ENCODE measurements at places on chromosomes 5 and 9. TPM values are rescaled to one million over a fixed set of nuclear protein-coding genes. Genes with fewer than 3 reads are reported as not detected.

NUTM2G gene
- total RNA-seq = not detected

CEL gene
- total RNA-seq = under 0.01 TPM

ENTREP1 gene
- total RNA-seq = 11.1 TPM

PLAC8L1 gene
- 0.20 TPM for total RNA-seq

DNAJC18 gene
- total RNA-seq = 6.5 TPM

PCDHB11 gene
- total RNA-seq = 0.44 TPM

CDKN2B-AS1 gene
- 0.60 TPM for total RNA-seq

ZBTB34 gene
- total RNA-seq = 9.1 TPM

STRBP gene
- total RNA-seq = 7.7 TPM
